Stimulated activated CD4-positive, alpha-beta T cell treated with anti-CD3 and anti-CD28 coated beads, Interleukin-1b, Interleukin-23, amount 100 ng/mL, for 1 hour (primary cell): ENCODE measurements at places on chromosomes 3 and 15.

- no peak for DNase-seq
Observed at GRCh38 chr3:58238830-58239229, 1.2 kb downstream of the ABHD6 start.

GRCh38 chr3:142276781-142277180 lies 51.4 kb upstream of the GK5 start:
- no peak for DNase-seq

DNA sequence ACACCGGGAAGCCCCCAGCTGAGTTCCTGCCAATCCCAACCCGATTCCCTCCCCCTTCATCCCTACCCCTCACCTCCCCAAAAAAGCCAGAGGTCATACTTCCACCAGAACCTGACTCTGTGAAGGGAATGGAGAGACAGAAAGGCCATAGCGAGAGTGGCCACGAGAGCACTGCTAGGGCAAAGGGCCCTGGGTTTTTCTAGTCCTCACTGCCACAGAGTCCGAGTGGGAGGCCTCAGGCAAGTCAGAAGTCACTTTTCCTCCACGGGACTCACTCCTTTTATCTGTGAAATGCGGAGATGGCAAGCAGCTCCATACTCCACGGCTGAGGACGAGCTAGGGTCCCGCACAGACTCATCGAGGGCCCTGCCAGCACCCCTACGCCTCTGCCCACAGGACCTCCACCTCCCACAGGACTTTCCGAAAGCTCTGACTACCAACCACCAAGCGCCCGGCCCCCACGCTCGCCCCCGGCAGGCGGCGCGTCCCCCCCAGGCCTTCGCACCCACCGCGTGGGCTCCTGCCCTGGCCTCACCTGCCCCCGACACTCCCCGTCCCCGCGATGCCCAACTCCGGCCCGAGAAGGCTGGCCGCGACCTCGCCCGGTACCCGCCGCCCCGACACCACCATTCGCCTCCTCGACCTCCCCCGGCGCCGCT lies 792 bp downstream of the ATP13A3 start:
- DNase-seq = peak; percentile 26

DNA sequence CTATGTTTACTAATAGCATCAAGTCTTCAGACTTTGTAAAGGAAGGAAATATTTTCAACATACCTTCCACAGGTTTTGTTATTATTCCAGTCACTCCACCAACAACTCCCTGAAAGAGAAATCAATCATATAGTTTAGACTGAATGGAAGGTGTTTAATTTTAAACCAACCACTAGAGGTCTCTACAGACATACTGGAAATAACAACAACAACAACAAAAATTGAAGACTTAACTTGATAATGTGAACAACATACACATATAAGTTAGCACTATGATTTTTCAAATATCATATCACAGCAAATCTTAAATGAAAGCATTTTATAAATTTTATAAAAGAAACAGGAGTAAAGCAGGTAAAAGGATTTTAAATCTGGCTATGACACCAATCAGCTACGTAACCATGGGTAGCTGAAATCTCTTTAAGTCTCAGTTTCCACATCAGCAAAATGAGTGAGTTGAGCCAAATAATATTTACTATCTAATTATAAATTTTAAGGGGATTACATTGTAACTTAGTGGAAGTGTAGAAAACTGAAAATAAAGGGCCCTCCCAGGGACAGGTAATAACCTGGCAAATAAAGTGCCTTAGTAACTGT lies 188.2 kb downstream of the VPS13C start:
- no peak for DNase-seq

DNA sequence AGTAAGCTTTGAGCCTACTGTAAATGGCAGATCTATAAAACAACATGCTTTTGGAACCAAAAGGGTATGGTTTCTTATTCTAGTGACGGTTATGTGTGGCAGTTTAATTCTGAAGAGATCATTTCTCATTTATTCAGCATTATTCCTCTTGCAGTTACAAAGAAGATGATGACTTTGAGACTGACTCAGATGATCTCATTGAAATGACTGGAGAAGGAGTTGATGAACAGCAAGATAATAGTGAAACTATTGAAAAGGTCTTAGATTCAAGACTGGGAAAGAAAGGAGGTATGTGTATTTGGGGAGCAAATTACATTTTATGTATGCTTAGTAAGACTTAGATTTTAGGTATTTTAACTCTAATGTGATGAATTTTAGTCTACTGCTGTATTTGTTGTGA lies 41.5 kb downstream of the CHD2 start:
- DNase-seq = no peak

- no peak for DNase-seq
Observed at GRCh38 chr3:143134471-143134870, 14.9 kb downstream of the CHST2 start.

DNA sequence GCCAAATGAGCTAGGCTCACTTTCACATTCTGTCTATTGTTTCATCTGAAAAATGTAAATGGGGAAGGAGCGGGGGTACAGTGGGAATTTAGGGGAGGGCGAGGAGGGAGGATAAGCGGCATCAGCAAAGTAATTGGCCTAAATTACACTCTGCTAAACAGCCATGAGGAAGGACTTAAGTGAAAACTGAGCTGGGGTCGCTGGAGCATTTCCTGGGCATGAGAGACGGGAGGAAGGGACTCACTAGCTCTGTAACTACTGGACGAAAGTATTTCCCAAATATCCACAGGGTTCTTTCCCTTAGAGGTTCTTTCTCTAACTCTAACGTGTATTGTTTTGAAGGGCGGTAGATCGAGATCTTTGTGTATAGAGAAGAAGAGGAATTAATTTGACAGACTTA lies 418.0 kb downstream of the SOX2 start:
- DNase-seq = no peak

DNA sequence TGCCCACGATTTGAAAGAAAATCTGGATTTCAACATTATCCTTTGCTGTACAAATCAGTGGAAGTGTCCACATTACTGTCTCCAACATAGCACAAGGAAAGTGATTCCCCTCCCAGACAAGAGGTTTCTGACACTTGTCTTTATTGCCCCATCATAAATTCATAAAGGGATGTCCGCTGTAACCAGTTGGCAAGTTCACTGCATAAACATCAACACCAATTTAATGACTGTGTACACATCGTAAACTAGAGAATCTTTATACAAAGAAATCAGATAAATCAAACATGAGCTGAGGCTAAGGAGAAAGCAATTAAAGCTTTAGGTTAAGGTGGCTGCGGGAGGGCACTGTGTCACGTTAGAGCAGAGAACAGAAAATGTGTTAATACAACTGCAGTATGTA lies 129.8 kb downstream of the MEIS2 start:
- DNase-seq = no peak

DNA sequence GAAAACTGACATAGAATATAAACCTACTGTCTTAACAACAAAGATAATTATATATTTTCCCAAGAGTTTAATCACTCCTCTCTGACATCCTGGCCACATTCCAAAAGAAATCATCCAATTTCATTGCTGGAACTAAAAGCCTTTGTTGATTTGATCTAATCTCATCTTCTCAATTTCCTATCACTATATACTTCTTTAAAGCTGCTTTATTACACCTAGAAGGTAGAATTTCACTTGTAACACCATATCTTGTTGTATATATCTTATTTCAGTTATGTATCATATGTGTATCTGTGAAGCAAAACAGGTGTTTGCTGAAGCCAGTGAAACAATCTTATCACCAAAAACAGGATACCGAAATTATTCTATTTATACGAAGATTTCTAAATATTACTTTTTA lies 740.2 kb downstream of the ROBO1 start:
- no peak for DNase-seq

- peak; percentile 79 for DNase-seq
Observed at GRCh38 chr15:75023181-75023871, at the start of gene PPCDC. Gene PPCDC, plus strand, starts transcription at chr15:75023590. Its CDS starts 4,729 bp downstream, at chr15:75028319.

- DNase-seq = no peak
Observed at GRCh38 chr15:90099072-90099867, 3.0 kb downstream of the IDH2 start.

- no peak for DNase-seq
Observed at GRCh38 chr3:58041826-58042324, 33.7 kb downstream of the FLNB start.

DNA sequence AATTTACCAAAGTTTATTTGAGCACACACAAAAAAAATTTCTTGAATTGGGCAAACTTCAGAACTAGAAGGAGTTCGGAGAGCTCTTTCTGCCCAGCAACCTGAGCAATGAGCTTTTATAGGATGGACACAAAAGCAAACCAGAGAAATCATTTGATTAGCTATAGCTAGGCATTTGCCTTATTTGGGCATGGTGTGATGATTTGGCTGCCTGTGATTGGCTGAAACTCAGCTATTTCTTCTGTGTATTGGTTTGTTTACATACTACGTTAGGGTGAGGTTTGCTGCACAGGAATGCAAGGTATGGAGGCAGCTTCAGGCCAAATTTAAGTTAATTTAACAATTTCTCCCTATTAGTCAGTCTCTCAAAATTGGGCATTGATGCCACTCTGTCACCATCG lies 65.1 kb downstream of the NEK11 start:
- DNase-seq = no peak

- no peak for DNase-seq
Observed at GRCh38 chr3:71035314-71035713, 548.2 kb downstream of the FOXP1 start.

DNA sequence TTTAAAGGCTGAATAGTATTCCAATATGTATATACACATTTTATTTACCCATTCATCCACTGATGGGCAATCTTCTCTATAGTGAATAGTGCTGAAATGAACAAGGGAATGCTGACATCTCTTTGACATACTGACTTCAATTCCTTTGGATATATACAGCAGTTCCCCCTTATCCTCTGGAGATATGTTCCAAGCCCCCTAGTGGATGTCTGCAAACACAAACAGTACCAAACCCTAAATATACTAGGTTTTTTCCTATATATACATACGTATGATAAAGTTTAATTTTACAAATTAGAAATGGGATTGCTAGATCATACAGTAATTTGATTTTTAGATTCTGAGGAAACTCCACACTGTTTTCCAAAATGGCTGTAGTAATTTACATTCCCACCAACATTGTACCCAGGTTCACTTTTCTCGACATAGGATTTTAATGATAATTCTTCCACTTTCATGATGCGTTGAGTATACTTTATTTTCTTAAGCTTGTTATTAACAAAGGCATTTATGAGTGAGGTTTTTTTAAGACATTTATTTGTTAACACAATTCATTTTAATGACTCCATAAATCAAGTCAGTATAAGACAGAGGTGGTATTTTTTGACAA lies 38.2 kb downstream of the VPS13C start:
- no peak for DNase-seq

DNA sequence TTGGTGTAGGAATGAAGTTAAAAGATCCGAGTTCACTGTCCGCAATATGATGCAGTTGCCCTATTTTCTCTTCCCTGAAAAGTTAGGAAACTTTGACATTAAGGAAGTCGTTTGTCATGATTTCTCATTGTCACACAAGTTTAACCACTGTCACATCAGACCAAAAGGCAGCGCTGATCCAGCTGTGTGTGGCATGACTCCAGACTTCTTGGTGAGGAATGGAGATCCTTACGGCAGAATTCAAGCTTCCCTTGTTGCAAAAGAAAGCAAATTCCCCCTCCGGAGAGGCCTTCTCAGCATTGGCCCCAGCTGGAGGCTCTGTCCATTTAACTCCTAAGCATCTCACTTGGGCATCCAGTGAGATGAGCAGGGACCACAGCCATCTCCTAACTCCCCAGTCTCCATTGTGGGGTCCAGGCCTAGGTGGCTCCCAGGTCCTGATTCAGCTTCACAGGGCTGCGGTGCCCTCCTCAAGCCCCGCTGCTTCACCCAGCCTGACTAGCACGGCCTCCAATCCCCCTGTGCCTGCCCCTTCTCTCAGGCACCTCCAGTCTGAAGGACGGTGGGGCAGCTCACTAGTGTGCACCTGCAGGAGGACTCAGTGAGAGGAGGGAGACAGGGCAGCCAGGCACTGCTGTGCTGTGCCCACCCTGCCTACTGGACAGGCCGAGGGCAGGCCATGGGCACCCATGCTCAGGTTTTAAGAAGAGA lies 159.5 kb downstream of the CHSY1 start:
- DNase-seq = no peak

DNA sequence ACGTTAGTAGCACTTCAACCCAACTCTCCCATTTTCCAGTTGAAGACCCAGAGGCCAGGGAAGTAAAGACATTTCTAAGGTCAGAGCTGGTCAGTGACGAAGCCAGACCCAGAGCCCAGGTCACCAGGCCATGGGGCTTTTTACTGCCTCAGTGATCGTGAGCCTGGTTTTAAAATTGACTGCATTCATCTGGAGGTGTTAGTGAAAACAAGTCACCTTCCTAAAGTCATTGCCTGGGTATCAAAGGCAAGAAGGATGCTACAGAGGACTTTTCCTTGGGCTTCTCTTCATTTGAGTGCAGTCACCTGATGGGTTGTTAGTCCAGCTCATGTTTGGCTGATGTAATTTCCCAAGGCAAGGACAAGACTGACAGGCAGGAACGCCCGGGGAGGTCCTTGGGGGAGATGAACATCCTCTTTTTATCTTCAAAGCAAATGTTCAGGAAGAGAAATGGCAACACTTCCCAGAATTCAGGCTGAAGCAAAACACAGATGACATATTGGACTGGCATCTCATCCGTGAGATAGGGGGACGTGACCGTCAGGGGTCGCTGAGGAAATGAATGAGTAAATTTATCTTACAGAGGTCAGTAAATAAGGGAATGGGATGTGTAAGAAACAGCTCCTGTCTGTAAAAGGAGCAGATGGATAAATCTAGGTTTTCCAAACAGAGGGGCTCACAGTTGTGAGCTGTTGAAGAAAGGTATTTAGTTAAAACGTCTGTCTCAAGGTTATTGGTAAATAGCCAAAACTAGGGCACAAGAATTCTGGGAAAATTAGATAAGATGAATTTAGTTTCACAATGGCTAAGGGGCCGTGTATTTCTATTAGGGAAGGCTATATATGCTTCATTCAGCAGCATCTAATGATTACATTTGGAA lies 201.2 kb downstream of the OPA1 start:
- no peak for DNase-seq

DNA sequence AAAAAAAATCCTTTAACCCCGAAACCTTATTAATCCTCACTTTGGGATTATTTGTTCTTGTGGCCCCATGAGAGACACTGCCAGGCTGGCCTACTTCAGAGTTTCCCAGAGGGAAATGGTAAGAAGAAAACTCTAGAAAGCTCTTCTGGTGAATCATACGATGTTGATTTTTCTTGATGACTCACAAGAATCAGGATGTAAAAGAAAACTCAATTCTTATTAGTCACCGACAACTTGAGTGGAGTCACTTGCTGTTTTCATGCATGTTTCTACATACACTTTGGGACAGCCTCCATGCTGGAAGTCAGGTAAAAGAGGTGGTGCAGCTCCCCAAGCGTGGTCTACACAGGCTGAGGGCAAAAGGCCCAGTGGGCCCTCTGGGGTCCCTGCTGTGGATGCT lies 42.8 kb downstream of the MYO5C start:
- no peak for DNase-seq

- no peak for DNase-seq
Observed at GRCh38 chr15:36362509-36362915, 216.9 kb upstream of the CDIN1 start.

DNA sequence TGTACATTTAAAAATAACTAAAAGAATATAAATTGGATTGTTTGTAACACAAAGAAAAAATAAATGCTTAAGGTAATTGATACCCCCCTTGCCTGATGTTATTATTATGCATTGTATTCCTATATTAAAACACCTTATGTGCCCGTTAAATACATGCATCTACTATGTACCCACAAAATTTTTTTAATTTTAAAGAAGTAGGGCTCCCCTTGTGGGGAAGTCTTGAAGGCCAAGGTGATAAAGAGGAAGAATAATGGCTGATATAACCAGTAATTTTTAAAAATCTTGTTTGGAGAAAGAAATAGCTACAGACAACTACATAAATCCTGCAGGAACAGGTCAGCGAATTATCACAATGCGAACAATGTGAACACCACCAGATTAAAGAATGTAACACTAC lies 451.7 kb upstream of the ARHGEF26 start:
- DNase-seq = no peak
